Activated CD4-positive, CD25-positive, alpha-beta regulatory T cell treated with anti-CD3 and anti-CD28 coated beads, Interleukin-2, amount 50 U/mL, for 72 hours (primary cell): ENCODE measurements at places on chromosomes 7 and 10.

GRCh38 chr7:25028370-25029021 lies 48.5 kb upstream of the OSBPL3 start:
- DNase-seq = no peak

- no peak for DNase-seq
Measured at GRCh38 chr10:7159517-7159916, 251.3 kb downstream of the SFMBT2 start.

DNA sequence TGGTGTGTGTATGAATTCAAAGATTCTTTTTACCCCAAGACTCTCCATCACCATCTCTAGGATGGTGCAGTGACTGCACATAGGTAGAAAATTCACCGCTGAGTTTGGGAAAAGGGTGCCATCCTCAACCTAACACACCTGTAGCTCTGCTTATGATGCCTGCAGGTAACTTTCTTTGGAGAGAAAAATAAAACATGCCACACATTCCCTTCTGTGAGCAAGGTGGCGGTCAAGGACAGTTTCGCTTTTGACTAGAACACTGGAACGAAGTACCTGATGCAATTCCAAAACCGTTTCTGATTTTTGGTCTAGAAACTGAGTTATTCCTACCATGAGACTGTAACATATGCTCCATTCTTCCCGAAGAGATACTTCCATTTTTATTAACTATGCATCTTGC lies 205.6 kb downstream of the FGFR2 start:
- DNase-seq = no peak

- DNase-seq = no peak
Measured at GRCh38 chr7:44769776-44770294, 21.2 kb downstream of the ZMIZ2 start.

- DNase-seq = no peak
Measured at GRCh38 chr10:131931981-131932380, 31.2 kb downstream of the PPP2R2D start.
